ENCODE measurements at places on chromosomes 11 and 22. TPM values are rescaled to one million over a fixed set of nuclear protein-coding genes. Genes with fewer than 3 reads are reported as not detected.

DNA sequence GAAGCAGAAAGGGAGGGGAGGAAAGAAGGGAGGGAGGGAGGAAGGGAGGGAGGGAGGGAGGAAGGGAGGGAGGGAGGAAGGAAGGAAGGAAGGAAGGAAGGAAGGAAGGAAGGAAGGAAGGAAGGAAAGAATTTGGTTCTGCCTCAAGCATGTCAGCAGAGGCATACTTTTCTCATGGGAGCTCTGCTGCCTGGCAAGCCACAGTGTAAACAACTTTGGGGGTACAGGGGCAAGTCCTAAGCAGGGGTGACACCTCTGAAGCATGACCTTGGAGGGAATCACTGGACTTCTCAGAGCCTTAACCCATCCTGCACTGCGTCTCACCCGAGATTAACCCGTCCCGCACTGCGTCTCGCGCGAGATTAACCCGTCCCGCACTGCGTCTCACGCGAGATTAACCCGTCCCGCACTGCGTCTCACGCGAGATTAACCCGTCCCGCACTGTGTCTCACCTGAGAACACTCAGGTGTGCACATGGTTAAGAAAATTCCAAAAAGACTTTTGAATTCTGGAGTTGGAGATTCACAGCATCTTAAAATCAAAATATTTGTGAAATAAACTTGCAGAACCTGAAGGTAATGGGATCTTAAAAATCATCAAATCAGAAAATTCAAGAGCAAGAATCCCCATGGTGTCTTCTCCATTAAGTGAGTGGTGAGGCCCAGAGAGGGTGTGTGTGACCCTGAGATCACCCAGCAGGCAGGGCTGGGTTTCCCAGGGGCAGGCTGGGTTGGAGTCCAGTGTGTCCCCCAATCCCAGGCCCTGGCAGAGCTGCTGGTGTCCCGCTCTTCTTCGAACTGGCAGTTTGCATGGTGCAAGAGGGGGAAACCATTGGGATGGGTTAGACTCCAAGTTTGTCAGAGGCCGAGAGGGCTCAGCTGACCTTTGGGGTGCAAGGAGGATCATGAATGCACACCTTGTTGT lies 190.4 kb downstream of the MN1 start:
- H3K27ac ChIP-seq: no peak overlapping the region
- DNase-seq: no peak
- H3K36me3 ChIP-seq: no peaks in the 10 kb centered on the region

GRCh38 chr11:123356539-123356938 lies 73.5 kb upstream of the GRAMD1B start:
- H3K27me3 ChIP-seq: peaks cover 54% of the 10 kb centered on the region
- H3K4me1 ChIP-seq: peaks cover 10% of the 10 kb centered on the region
- no peak overlapping the region for H3K27ac ChIP-seq
- DNase-seq: no peak

- H3K4me3 ChIP-seq: no peak overlapping the region
- no peaks in the 10 kb centered on the region for H3K27me3 ChIP-seq
- no peak overlapping the region for H3K27ac ChIP-seq
- no peaks in the 10 kb centered on the region for H3K4me1 ChIP-seq
- peaks cover 57% of the 10 kb centered on the region for H3K36me3 ChIP-seq
These were observed 85.3 kb upstream of the GAL start for GRCh38 chr11:68598816-68599653.

- DNase-seq: peak; percentile 38
- H3K4me3 ChIP-seq: no peak overlapping the region
- H3K4me1 ChIP-seq: peaks cover 9% of the 10 kb centered on the region
- H3K36me3 ChIP-seq: no peaks in the 10 kb centered on the region
These were observed 69.7 kb upstream of the GRK3 start for GRCh38 chr22:25494774-25495173.

- no peak overlapping the region for H3K4me3 ChIP-seq
- no peaks in the 10 kb centered on the region for H3K4me1 ChIP-seq
- no peak overlapping the region for H3K27ac ChIP-seq
- H3K36me3 ChIP-seq: no peaks in the 10 kb centered on the region
- no peaks in the 10 kb centered on the region for H3K27me3 ChIP-seq
These were observed 25.0 kb upstream of the FZD4 start for GRCh38 chr11:86980086-86980796.

DNA sequence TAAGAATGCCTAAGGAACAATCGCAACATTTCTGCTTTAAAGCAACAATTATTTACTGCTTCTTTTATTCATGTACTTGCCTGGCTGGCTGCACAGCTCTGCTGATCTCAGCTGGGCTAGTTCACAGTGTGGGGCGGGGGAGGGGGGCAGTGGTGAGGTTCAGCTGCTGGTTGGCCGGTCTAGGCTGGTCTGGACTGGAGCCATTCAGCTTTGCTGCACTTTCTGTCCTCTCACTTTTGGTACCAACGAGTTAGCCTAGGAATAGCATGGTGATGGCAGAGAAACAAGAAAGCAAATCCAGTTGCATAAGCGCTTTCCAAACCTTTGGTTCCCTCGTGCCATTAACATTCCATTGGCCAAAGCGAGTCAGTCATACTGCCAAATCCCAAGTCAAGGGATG lies 16.0 kb upstream of the MIF start:
- H3K27me3 ChIP-seq: no peaks in the 10 kb centered on the region
- no peak overlapping the region for H3K4me3 ChIP-seq
- DNase-seq: no peak
- H3K4me1 ChIP-seq: no peaks in the 10 kb centered on the region
- H3K36me3 ChIP-seq: no peaks in the 10 kb centered on the region

DNA sequence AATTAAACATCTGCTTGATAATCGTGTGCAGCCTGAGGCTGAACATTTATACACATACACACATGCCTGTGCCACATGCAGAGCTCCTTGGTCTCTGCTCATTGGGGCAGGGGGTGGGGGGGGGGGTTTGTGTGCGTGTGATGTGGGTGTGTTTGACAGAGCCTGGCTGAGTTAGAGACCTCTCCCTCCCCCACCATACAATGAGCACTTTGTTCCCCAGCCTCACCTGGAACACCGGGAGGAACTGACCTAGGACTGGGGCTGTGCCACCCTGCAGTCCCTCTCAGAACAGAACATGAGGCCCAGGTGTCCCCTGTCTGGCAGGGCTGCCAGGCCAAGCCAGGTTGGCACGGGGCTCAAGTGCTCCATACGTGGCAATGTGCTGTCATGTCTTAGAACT lies 96.6 kb downstream of the TP53I11 start:
- no peak overlapping the region for H3K27ac ChIP-seq
- DNase-seq: no peak
- H3K4me3 ChIP-seq: no peak overlapping the region
- no peaks in the 10 kb centered on the region for H3K36me3 ChIP-seq
- no peaks in the 10 kb centered on the region for H3K27me3 ChIP-seq

DNA sequence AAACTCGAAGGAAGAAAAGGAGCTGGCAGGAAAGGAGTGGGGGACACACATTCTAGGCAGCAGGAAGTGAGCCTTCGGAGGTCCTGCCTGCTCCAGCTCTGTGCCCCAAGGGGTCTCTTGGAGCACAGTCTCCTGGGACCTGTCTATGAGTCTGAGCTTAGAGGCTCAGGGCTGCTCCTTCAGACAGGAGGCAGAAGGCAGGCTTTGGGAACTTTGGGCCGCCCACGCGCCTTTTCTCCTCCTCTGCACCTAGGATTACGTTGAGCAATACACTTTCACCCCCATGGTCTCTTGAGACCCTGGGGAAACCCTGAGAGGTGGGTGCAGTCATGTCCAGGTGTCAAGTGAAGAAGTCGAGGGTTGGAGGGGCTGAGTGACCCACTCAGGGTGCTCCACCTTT lies 965 bp downstream of the TCN2 start:
- H3K4me1 ChIP-seq: peaks cover 36% of the 10 kb centered on the region
- H3K27ac ChIP-seq: no peak overlapping the region
- DNase-seq: no peak
- H3K27me3 ChIP-seq: no peaks in the 10 kb centered on the region

DNA sequence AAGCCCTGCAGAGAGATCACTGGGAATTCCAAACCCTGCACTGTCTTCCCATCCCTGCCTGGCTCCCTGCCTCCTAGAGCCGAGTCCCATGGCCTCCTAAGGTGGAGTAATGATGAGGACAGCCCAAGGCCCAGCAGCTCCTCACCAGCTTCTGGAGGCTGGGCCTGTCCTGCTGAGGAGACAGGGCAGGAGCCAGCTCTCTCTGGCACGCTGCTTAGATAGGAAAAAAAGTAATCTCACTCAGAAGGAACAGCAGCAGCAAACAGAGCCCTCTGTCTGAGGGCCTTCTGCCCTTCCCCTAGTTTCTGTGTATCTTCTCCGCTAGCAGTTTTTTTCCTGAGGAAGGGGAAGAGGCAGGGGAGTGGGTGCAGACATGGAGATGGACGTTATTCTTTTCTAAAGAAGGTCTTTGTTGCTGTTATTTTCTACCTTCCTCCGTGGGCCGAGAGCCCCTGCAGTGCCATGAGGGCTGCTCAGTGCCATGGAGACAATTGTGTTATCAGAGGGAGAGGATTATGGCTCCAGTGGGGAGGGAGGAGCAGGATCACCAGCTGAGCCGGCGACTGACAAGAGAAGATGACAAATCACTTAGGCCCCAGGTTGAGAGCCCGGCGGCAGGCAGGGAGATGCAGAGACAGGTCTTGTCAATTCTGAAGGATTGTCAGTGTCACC lies 315.3 kb downstream of the BUD13 start:
- no peak for DNase-seq
- H3K4me1 ChIP-seq: peaks cover 10% of the 10 kb centered on the region
- no peak overlapping the region for H3K27ac ChIP-seq
- no peaks in the 10 kb centered on the region for H3K27me3 ChIP-seq

GRCh38 chr11:58658623-58659022 lies 36.2 kb downstream of the CNTF start:
- no peaks in the 10 kb centered on the region for H3K36me3 ChIP-seq
- H3K27me3 ChIP-seq: no peaks in the 10 kb centered on the region
- no peak overlapping the region for H3K27ac ChIP-seq
- no peaks in the 10 kb centered on the region for H3K4me1 ChIP-seq
- H3K4me3 ChIP-seq: no peak overlapping the region

- H3K27ac ChIP-seq: no peak overlapping the region
- no peak for DNase-seq
- H3K4me3 ChIP-seq: peak overlapping the region; percentile 52
- peaks cover 7% of the 10 kb centered on the region for H3K4me1 ChIP-seq
- H3K36me3 ChIP-seq: no peaks in the 10 kb centered on the region
These were observed 1.7 kb downstream of the IL17REL start for GRCh38 chr22:50010676-50011446.

- H3K27me3 ChIP-seq: no peaks in the 10 kb centered on the region
- H3K4me3 ChIP-seq: no peak overlapping the region
- H3K27ac ChIP-seq: no peak overlapping the region
These were observed 393.5 kb downstream of the TENM4 start for GRCh38 chr11:79047321-79047720.

GRCh38 chr11:61860054-61860903 lies 31.1 kb downstream of the FADS3 start:
- H3K4me3 ChIP-seq: no peak overlapping the region
- no peak overlapping the region for H3K27ac ChIP-seq
- DNase-seq: no peak
- H3K27me3 ChIP-seq: no peaks in the 10 kb centered on the region
- peaks cover 45% of the 10 kb centered on the region for H3K36me3 ChIP-seq

DNA sequence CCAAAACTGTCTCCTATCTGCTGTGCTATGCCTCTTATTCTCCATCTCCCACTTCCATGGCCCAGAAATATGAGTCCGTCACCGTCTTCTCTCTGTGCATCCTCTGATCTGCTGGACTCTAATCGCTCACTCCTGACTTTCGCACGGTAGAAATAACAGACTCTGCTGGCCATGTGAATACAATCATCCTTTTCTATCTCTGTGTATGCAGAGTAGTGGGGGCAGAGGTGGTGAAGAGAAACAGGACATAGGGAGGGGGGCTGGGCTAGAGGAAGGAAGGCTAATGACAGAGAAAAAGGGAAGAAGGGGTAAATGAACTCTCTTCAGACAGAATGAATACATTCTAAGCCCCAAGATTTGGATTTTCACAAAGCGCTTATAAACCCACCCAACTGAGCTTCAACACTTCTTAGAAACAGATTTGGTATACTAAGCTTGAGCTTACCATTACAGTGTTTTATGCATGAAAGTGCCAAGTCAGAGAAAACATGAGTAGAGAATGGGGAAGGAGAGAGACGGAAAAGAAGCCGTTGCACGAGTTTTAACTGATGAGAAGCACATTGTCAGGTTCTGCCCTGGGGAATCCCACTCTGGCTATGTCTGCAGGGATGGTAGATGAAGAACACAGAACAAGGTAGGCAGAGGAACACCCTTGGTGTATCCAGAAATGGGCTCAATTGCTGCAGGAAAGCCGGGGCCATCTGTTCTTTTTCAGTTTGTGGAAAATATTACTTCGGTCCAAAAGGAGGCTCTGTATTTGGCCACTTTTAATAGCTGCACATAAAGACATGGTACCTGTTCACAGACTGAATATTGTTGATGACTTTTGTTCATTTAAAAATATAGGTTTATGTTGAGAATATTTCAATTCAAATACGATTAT lies 324.7 kb downstream of the ETS1 start:
- H3K4me3 ChIP-seq: no peak overlapping the region
- H3K27me3 ChIP-seq: no peaks in the 10 kb centered on the region
- no peak overlapping the region for H3K27ac ChIP-seq
- DNase-seq: no peak
- H3K36me3 ChIP-seq: no peaks in the 10 kb centered on the region
- H3K4me1 ChIP-seq: peaks cover 7% of the 10 kb centered on the region

- H3K4me1 ChIP-seq: no peaks in the 10 kb centered on the region
- H3K27ac ChIP-seq: no peak overlapping the region
- H3K4me3 ChIP-seq: no peak overlapping the region
- peak; percentile 18 for DNase-seq
These were observed 18.3 kb downstream of the ELF5 start for GRCh38 chr11:34495239-34495723.

DNA sequence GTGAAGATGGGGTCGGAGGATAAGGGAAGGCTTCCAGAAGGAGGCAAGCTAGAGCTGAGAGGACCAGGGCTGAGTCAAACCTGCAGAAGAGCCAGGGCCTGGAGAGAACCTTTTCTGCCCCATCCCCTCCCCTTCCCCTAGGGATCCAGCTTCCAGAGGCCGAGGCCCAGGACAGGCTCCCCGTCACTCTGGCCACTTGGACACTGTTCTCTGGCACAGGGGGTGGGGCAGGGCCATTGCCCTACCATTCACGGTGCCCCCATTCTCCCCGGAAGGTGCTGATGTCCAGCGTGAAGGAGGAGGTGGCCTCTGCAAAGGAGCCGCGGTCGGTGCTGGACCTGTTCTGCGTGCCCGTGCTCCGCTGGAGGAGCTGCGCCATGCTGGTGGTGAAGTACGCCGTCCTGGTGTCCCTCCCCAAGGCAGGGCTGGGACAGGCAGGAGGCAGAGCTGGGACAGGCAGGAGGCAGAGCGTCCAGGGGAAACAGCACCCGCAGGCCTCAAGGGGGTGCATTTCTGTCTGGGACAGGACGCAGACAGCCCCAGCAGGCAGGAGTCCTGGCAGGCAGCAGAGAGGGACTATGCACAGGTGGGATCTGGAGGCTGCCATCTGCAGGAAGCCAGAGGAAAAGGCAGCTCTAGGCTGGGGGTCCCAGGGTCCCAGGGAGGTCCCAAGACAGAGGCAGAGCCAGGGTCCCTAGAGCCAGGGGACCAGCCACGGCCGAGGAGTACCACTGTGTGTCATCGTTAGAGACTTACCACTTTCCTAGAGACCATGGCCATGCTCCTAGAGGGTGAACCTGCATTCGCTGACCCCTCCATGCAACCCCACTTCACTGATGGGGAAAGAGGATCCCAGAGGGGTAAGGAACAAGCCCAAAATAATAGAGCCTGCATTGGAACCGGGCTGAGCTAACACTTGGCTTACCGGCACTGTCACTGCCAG lies 25.8 kb upstream of the SLC22A12 start:
- H3K4me3 ChIP-seq: no peak overlapping the region
- H3K36me3 ChIP-seq: no peaks in the 10 kb centered on the region
- peak; percentile 85 for DNase-seq
- peak overlapping the region; percentile 36 for H3K27ac ChIP-seq
- no peaks in the 10 kb centered on the region for H3K27me3 ChIP-seq

ADORA2A gene
- polyA plus RNA-seq: 4.1 TPM

BRMS1 gene
- polyA plus RNA-seq: 62.2 TPM

MCAM gene
- 8.9 TPM for polyA plus RNA-seq

VSIG10L2 gene
- 0.59 TPM for polyA plus RNA-seq

BBOX1 gene
- polyA plus RNA-seq: 0.23 TPM

OLFML1 gene
- 0.12 TPM for polyA plus RNA-seq

OR4C16 gene
- not detected for polyA plus RNA-seq

LSP1 gene
- 0.96 TPM for polyA plus RNA-seq

Data from GM23338 (cell line).